ENCODE measurements at places on chromosomes 7 and 10. TPM values are rescaled to one million over a fixed set of nuclear protein-coding genes. Genes with fewer than 3 reads are reported as not detected.

DNA sequence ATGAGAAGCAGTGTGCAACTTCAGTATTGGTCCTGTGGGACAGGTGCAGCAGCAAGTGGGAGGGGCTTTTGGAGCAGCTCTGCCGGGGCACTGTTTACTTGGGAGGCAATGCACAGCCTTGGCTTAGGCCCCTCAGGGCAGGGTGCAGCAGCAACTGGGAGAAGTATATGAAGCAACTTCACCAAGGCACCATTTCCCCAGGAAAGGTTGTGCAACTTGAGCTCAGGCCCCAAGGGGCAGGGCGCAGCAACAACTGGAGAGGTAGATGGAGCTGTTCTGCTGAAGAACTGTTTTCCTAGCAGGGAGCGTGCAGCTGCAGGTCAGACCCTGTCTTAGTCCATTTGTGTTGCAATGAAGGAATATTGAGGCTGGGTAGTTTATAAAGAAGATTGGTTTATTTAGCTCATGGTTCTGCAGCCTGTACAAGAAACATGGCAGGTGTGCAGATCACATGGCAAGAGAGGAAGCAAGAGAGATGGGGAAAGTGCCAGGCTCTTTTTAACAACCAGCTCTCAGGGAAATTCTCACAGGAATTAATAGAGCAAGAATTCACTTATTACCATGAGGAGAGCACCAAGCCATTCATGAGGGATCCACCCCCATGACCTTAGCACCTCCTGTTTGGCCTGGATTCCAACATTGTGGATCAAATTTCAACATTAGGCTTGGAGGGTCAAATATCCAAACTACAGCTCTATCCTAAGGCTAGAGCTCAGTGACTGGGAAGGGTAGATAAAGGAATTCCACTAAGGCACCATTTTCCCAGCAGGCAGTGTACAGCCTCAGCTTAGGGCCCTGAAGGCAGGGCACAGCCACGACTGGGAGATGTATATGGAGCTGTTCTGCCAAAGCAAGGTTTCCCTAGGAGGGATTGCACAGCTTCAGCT lies 10.9 kb downstream of the GPR141 start:
- H3K27ac ChIP-seq = peak overlapping the region; percentile 86
- H3K4me3 ChIP-seq = no peak overlapping the region
- H3K36me3 ChIP-seq = no peaks in the 10 kb centered on the region
- DNase-seq = peak; percentile 81

- H3K27ac ChIP-seq = no peak overlapping the region
- DNase-seq = no peak
- no peaks in the 10 kb centered on the region for H3K4me1 ChIP-seq
- no peaks in the 10 kb centered on the region for H3K36me3 ChIP-seq
- H3K4me3 ChIP-seq = no peak overlapping the region
Measured at GRCh38 chr7:68868978-68869377, 729.3 kb upstream of the AUTS2 start.

DNA sequence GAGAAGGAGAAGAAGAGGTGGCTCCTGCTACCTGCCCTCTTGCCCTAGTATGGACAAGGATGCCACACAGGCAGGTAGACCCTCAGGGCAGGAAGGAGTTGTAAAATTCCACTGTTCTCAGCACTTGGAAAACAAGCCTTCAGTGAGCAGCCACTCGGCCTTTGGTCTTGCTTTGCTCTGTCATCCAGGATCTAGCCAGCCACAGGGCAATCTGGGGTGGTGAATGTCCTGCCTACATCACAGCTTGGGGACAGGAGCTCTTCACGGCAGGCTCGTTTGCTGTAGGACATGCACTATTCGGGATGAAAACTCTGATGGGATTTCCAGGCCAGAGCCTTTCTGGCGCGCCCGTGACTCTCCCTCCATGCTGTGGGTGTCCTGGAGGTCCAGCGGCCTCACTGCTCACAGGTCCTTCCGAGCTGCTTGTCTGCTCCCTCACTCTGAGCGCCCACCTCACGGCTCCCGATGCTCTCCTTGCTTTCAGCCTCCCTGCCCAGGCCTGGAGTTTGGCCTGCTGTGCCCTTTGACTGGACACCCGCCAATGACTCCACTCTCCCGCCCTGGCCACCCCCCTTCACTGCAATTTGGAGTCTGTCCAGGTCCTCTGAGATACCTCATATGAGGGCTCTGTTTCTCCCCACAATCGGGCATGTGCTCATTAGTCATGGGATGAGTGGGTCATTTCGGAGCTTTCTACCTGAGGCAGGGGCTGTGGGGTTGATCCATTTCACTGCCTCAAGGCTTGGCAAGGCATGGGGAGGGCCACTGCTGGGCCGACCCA lies 227.2 kb upstream of the GRB10 start:
- no peaks in the 10 kb centered on the region for H3K27me3 ChIP-seq
- H3K36me3 ChIP-seq = no peaks in the 10 kb centered on the region
- no peak for DNase-seq
- no peak overlapping the region for H3K27ac ChIP-seq
- no peak overlapping the region for H3K4me3 ChIP-seq

VENTX gene
- total RNA-seq = 3.4 TPM

GRCh38 chr7:102119213-102119651 lies 167.4 kb upstream of the SH2B2 start:
- peaks cover 7% of the 10 kb centered on the region for H3K36me3 ChIP-seq
- DNase-seq = peak; percentile 34
- H3K4me3 ChIP-seq = no peak overlapping the region
- peaks cover 24% of the 10 kb centered on the region for H3K4me1 ChIP-seq
- H3K27ac ChIP-seq = no peak overlapping the region
- no peaks in the 10 kb centered on the region for H3K27me3 ChIP-seq

CDC14C gene
- not detected for total RNA-seq

GRCh38 chr7:44638611-44639557 lies 32.5 kb downstream of the OGDH start:
- peaks cover 85% of the 10 kb centered on the region for H3K4me1 ChIP-seq
- no peak overlapping the region for H3K4me3 ChIP-seq
- no peaks in the 10 kb centered on the region for H3K27me3 ChIP-seq
- H3K36me3 ChIP-seq = no peaks in the 10 kb centered on the region
- H3K27ac ChIP-seq = peak overlapping the region; percentile 76

DNA sequence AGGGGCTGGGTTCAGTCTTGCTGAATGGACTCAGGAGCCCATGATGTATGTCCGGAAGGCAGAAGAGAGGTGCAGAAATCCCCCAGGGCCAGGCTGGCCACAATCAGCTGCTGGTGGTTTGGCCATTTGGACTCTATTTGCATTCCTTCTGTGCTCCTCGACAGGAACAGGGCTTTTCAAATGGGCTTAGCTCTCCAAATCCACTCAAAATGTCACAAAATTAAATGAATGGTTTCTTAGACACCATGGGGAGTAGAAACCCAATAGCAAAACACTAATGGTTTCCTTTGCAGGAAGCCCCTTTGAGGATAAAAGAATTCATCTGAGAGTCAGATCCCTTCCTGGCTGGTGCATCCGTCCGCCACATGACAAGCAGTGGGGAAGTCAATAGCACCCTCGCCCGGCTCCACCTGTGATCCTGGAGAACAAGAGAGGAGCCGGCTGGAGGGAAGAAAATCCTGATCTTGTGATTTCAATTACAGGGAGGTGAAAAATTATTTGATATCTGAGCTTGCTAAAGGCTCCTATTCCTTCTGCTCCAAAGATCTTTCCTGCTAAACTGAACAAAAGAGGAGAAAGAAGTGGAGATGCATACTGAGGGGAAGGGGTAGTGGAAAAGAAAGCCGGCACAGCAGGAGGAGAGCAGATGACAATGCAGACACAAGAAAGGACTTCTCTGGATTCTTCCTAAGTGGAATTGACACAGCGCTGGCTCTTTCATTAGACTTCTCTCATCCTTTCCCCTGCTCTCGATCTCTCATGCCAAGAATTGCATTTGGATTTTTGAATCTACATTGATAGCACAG lies 190.7 kb downstream of the C7orf25 start:
- DNase-seq = no peak
- H3K27me3 ChIP-seq = no peaks in the 10 kb centered on the region
- H3K4me1 ChIP-seq = no peaks in the 10 kb centered on the region
- H3K4me3 ChIP-seq = no peak overlapping the region

DNA sequence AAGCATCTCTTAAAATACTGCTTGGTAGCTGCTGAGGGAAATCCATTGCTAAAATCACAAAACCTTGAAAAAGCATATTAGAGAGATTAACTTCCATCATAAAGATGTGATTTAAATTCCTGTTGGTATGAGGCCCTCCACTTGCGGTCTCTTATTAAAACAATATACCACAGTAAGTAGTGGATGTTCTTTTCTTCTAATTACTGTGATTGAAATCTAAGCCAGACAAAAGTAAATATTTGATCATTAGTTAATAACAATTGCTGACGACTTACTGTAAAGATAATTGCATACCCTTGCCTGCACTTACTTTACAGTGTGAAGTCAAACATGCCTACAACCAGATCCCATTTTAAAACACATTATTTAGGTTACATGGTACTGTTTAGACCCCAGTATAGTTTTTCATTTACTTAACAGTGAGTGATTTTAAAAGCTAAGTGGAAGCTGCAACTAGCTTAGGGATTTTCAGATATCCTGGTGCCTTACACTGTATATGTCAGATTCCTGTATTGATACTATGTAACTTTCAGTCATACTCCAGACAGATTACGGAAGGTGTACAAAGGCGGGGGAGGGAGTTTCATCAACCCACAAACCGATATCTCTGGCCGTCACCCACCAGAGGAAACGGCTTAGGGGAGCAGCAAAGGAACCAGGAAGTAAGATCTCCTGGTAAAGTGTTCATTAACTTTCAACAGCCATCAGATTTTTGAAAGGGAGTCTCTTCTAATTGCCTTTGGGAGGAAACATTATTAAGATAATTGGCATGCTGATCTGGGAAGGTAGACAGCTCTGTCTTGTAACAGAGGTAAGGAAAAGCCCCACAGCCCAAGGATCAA lies 986 bp downstream of the NRP1 start:
- H3K4me3 ChIP-seq = peak overlapping the region; percentile 73
- H3K27me3 ChIP-seq = no peaks in the 10 kb centered on the region
- H3K4me1 ChIP-seq = peaks cover 10% of the 10 kb centered on the region
- peak overlapping the region; percentile 92 for H3K27ac ChIP-seq
- H3K36me3 ChIP-seq = no peaks in the 10 kb centered on the region
- DNase-seq = no peak

DNA sequence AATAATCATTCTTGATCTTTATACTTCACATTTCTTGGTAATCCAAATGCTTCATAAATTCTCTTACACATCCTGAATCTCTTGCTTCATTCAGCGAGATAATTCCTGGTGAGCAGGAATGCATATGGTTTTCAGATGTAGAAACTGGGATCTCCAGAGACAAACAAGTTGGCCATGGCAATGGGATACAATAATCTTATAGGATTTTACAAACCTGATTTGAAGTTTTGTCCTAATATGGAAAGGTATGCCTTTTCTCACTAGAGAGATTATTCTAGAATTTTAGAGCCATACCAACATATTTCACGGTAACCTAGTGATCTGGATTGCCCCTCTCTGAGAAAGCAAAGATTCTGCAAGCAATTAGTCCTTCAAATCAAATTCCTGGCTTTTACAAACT lies 13.1 kb upstream of the TRDMT1 start:
- peaks cover 75% of the 10 kb centered on the region for H3K4me1 ChIP-seq
- H3K27me3 ChIP-seq = no peaks in the 10 kb centered on the region
- H3K27ac ChIP-seq = peak overlapping the region; percentile 91
- H3K4me3 ChIP-seq = no peak overlapping the region

AOAH gene
- total RNA-seq = 211 TPM

ABCB1 gene
- total RNA-seq = 25.6 TPM

- no peak overlapping the region for H3K27ac ChIP-seq
- peak overlapping the region; percentile 37 for H3K4me3 ChIP-seq
- DNase-seq = peak; percentile 75
- peaks cover 73% of the 10 kb centered on the region for H3K4me1 ChIP-seq
- peaks cover 43% of the 10 kb centered on the region for H3K27me3 ChIP-seq
- no peaks in the 10 kb centered on the region for H3K36me3 ChIP-seq
Measured at GRCh38 chr7:27184337-27185012, 557 bp downstream of the HOXA11 start.

TRIM74 gene
- 1.2 TPM for total RNA-seq

- no peak overlapping the region for H3K4me3 ChIP-seq
Measured at GRCh38 chr7:106037489-106038176, 74.5 kb downstream of the SYPL1 start.

- H3K36me3 ChIP-seq = no peaks in the 10 kb centered on the region
- H3K27ac ChIP-seq = no peak overlapping the region
- H3K4me3 ChIP-seq = no peak overlapping the region
Measured at GRCh38 chr10:28427376-28427775, 105.5 kb upstream of the WAC start.

DNA sequence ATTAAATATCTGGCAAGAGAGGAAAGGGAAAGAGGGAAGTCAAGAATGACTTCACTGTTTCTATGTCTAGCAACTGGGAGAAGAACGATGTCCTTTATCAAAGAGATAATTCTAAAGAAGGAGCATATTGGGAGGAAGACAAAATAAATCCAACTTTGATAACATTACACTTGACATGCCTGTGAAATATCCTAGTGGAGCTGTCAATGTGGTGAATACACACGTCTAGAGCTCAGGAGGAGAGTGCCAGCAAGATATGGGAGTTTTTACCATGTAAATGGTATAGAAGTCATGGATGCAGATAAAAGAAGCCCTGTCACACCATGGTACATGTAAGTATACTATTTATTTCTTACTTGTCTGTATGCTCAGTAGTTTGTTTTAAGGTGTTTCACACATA lies 356.7 kb downstream of the HPSE2 start:
- DNase-seq = no peak
- H3K27me3 ChIP-seq = no peaks in the 10 kb centered on the region
- H3K36me3 ChIP-seq = no peaks in the 10 kb centered on the region

GRCh38 chr10:102559764-102560163 lies 56.0 kb downstream of the SUFU start:
- H3K27ac ChIP-seq = no peak overlapping the region
- H3K27me3 ChIP-seq = no peaks in the 10 kb centered on the region
- H3K4me3 ChIP-seq = no peak overlapping the region
- peaks cover 3% of the 10 kb centered on the region for H3K4me1 ChIP-seq
- DNase-seq = no peak

DNA sequence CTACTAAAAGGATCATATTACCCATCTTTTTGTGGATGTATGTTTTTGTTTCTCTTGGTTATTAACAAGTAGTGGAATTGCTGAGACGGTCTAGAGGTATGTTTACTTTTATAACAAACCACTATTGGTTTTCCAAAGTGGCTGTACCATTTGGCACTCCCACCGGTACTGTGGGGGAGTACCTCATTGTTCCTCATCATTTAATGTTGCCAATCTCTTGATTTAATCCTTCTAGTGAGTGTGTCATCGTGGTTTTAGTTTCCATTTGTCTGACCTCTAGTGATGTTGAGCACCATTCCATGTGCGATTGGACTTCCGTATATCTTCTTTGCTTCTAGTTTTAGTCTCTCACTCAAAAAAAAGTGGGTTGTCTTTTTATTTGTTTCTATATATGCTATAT lies 50.4 kb downstream of the RBM33 start:
- DNase-seq = no peak
- H3K27ac ChIP-seq = no peak overlapping the region
- H3K4me3 ChIP-seq = no peak overlapping the region
- peaks cover 57% of the 10 kb centered on the region for H3K4me1 ChIP-seq
- H3K27me3 ChIP-seq = no peaks in the 10 kb centered on the region

GRCh38 chr7:105019269-105019668 lies 5.3 kb downstream of the KMT2E start:
- peaks cover 82% of the 10 kb centered on the region for H3K4me1 ChIP-seq
- no peak overlapping the region for H3K4me3 ChIP-seq
- no peak for DNase-seq

Data from spleen (tissue), 13 donors.